ENCODE measurements at places on chromosomes 11 and 22.
A peak's percentile ranks its signal among the peaks of the same experiment; 100 is the strongest.

DNA sequence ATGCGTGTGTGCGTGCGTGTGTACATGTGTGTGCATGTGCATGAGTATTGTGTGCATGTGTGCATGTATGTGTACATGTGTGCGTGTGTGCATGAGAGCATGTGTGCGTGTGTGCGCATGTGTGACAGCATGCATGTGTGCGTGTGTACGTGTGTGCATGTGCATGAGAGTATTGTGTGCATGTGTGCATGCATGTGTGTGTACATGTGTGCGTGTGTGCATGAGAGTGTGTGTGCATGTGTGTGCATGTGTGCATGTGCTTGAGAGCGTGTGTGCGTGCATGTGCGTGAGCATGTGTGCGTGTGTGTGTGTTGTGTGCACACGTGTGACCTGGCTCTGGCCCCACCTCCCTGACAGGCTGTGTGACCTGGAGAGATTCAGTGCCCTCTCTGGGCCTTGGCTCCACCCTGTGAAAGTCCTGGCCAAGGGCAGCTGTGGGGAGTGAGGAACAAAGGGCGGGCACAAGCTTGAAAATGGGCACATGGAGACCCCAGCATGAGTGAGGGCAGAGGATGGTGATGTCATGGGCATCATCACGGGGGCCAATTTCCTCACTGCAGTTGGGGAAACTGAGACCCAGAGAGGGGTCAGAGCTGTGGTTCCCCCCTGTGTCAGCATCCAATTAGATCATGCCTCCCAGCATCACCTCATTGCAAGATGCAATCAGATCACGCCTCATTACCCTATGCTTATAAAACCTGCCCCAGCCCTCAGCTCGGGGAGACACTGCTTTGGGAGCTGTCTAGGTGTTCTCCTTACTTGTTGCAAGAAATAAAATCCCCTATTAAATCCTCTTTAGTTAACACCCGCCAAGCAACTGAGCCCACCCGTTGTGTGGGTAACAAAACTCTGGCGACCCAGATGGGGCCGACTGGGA lies 658 bp downstream of the ACY3 start:
- DNase-seq, result no peak

DNA sequence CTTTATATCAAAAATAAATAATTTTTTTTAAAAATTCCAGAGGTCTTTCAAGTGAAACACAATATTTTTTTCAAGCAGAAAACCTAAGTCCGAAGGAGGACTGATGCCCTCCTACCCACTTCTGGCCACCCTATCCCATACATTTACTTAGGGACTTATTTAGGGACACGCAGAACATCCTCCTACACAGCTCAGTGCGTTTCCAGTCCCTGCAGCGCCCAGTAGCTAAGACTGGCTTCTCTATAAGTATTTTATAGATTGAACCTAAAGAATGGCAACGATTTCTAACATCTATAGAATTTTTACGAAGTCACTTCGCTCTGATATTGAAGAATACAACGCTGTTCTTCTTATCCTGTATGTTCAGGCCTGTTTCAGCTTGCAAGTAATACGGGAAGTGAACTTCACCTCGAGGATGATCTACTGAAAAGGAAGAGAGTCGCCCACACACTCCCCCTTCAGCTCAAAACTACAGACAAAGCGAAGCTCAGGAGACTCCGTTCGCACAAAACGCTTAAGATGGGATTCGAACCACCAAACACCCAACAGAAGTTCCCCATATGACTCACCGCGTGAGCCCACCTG lies 328 bp downstream of the CHEK2 start:
- no peak for DNase-seq

GRCh38 chr22:29205594-29206371 lies at the start of gene EMID1:
TSS of gene EMID1 (plus strand) at chr22:29205896. CDS start at chr22:29206039, 143 bp downstream.
- peak; percentile 87 for DNase-seq

- no peak for DNase-seq
These were observed 6.5 kb downstream of the STIP1 start for GRCh38 chr11:64192434-64192833.

DNA sequence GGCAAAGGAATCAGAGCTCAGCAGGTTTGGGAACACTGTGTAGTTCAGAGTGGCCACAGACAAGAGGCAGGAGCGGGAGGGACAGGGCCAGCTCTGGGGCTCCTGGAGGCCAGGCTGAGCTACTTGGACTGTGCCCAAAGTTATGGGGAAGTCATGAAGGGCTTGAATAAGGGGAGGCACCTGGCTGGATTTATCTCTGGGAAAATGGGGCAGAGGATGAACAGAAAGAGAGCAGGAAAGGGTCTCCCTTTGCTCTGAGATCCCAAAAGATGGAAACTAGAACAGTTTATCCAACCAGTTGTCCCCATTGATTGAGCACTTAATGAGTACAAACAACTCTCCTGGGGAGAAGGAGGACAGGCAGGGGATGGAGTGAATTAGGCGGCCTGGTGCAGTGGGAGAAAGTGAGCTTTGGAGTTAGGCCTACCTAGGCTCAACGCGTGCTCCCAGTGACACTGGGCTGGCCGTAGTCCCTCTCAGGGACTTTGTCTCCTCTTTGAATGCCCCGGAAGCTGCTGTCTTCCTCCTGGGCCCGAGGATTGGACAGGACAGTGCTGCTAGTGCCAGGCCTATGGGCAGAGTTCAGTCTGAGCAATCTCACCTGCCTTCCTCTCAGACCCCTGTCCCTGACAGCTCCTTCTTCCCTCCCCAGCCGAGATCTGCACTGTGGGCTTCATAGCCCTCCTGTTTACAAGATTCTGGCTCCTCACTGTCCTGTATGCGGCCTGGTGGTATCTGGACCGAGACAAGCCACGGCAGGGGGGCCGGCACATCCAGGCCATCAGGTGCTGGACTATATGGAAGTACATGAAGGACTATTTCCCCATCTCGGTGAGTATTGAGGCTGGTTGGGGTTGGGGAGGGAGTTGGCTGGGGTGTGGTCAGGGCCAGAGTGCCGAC lies 2.0 kb downstream of the MOGAT2 start:
- DNase-seq, result no peak

DNA sequence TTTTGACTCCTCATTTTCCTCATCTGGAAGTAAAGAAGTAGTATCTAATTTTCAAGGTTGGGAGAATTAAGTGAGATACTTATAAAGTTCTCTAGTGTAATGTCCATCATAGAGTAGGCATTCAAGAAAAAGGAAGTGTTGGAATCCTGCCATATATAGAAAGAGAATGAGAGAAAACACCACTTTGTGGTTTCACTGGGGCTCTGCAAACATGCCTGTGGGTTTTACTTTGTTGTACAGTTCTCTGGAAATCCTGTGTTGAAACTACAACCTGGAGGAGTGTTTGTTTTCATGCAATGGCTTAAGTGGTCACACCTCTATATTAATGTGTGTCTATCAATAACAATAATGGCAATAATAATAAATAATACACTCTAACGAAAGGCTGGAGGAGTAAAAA lies 741.7 kb downstream of the NELL1 start:
- DNase-seq, result no peak

- no peak for DNase-seq
These were observed 34.7 kb upstream of the SMIM38 start for GRCh38 chr11:69121021-69121420.

DNA sequence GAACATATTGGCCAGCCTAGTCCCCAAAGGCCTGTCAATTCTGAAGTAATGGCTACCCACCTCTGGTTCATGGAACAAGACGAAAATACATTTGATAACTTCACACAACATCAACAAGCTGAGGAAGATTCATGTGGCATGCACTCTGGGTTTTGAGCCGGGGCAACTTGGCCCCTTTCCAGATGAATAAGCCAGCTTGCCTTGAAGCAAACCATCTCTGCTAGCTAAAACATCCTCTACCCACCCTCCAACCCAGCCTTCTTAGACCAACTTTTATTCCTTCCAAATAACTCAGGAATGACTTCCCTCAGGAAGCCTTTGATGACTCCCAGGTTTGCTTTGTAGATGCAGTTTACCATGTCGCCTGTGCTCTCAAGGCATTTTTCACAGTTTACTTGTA lies 94.4 kb downstream of the SLC1A2 start:
- DNase-seq, result no peak

DNA sequence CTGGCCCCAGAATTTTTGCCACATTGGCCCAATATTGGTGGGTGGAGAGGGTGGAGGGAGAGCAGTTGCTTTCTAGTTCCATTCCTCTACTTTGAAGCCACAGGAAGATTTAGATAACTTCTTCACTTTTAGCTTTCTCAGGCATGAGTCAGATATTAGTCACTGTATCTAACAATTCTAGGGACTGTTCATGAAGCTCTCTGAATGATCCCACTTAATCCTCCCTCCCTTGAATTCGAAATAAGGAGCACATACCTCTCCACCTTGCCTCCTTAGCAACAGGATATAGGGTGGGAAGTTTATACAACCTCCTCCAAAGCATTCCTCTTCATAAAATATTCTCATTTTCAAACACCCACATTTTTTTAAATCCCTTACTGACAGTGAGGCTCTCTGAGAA lies 13.5 kb downstream of the FSHB start:
- no peak for DNase-seq

GRCh38 chr11:69486773-69487291 lies 5.4 kb downstream of the LINC01488 start:
- no peak for DNase-seq

DNA sequence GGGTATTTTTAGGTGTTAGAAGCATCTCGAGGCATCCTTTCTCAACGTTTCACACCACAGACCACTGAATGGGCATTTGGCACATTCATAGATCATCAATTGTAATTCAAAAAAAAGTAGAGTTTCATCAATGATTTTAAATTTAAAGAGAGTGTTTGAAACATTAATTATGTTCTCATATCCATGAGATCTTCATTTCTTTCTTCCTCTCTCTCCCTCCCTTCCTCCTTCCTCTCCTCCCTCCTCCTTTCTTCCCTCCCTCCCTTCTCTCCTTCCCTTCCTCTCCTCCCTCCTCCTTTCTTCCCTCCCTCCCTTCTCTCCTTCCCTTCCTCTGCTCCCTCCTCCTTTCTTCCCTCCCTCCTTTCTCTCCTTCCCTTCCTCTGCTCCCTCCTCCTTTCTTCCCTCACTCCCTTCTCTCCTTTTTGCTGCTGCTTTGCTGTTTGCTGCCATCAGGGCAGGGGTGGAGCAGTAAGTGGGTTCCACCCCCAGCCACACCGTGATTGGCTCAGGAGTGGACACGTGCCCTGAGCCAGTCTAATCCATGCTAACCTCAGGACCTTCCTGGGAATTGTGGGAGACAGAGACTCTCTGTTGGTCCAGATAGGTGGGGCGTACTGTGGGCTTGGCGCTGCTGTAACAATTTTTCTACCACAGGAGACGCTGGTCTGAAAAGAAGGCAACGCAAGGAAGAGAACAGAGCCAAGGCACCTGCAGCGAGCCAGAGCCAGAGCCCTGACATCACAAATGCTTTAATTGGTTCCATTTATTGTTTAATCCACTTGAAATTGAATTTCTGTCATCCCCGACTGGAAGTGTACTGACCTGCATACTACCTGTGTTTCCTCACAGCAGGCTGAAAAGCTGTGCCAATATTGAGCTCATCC lies 33.7 kb upstream of the APOBEC3A start:
- DNase-seq, result no peak
